ENCODE measurements at places on chromosomes 1 and 21.

GRCh38 chr1:59690171-59690930 lies 124.4 kb upstream of the HOOK1 start:
- no peak for DNase-seq

- no peak for DNase-seq
Observed at GRCh38 chr1:217053676-217054075, 330.4 kb upstream of the ESRRG start.

- DNase-seq = no peak
Observed at GRCh38 chr1:206979379-206980043, 9.3 kb upstream of the FCAMR start.

GRCh38 chr1:41789661-41790330 lies 128.9 kb downstream of the HIVEP3 start:
- DNase-seq = no peak

- DNase-seq = no peak
Observed at GRCh38 chr1:113830039-113830438, 17.8 kb upstream of the RSBN1 start.

DNA sequence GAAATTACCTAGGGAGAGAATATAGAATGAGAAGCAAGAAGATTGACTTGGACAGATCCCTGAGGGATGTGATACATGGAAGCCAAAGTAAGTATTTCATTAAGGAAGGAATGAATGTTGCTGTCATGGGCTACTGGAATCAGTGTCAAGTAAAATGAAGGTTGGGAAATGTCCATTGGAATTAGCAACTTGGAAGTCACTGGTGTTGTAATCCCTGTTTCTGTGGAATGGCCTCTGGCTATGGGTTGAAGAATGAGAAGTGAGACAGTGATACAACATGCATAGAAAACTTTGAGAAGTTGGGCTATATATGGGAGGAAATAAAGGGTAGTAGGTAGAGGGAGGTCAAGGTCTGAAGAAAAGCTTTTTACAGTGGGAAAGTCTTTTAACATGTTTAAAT lies 54.7 kb downstream of the CCDC18 start:
- DNase-seq = no peak

- no peak for DNase-seq
Observed at GRCh38 chr1:244865028-244865371, 657 bp upstream of the HNRNPU start.

DNA sequence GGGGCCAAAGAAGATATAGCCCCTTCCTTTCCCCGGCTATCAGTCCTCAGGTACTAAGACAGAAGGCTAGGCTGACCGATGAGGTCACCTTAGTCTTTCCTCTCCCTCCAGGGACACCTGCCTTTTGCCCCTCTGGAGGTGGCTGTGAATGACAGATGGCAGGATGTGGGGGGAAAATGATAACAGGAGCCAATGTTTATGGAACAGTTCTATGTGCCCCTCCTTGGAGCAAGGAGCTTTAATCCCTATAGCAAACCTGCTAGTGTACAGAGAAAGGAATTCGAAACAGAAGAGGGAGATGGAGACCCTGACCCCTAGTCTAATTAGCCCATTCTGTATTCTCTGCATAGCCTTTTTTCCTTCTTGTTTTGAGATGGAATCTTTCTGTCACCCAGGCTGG lies 28.1 kb downstream of the SERINC2 start:
- DNase-seq = no peak

- DNase-seq = no peak
Observed at GRCh38 chr1:151970128-151970527, 23.5 kb downstream of the S100A10 start.

DNA sequence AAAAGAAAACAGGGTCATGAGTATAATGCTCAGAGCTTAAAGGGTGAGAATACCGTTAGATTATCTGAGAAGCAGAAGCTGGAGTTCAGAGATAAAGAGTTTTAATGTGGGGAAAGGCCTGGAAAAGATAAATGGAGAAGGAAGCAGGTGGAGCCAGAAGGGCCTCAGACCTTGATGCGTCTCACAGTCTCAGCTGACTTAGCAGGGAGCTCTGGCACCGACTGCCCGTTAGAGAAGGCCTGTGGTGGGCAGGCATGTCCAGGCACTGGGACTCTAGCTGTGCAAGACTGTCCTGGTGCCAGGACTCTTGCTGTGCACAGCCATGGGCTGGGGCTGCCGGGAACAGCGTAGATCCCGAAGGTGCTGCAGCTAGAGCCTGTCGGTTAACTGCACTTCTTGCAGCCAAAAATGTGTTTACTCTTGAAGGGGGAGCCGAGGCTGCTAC lies 3.8 kb upstream of the SLAMF9 start:
- DNase-seq = no peak

- DNase-seq = no peak
Observed at GRCh38 chr21:43907751-43908150, 42.7 kb downstream of the AGPAT3 start.

DNA sequence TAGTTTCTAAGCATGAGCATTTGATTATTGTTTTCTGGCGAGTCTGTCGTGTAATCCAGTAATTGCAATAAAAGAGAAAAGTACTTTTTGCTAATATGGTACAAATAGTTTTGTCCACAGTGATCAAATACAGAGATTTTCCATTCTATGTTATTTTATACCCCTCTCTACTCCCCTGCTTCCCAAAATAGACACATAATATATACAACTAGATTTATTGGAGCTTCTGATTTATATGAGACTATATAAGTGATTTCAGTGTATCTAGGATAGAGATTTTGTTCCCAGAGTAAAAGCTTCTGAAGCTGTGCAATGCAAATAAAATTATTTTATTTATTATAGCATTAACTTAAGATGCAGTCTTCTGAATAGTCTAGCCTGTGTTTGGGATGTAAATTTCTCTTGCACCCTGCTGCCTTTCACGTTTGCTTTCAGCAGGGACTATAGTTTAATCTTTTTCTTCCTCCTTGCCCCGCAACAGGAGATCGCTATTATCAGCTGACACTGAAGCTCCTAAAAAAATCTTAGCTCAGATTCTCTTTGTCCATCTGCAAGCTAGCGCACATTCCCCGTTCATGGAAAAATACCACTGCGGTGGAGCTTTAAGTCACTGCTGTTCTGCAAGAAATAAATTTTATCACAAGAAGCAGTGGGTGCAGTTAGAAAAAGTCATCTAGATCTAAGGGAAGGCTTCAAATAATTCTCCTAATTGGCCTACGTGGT lies 273.3 kb downstream of the DISC1 start:
- DNase-seq = no peak

DNA sequence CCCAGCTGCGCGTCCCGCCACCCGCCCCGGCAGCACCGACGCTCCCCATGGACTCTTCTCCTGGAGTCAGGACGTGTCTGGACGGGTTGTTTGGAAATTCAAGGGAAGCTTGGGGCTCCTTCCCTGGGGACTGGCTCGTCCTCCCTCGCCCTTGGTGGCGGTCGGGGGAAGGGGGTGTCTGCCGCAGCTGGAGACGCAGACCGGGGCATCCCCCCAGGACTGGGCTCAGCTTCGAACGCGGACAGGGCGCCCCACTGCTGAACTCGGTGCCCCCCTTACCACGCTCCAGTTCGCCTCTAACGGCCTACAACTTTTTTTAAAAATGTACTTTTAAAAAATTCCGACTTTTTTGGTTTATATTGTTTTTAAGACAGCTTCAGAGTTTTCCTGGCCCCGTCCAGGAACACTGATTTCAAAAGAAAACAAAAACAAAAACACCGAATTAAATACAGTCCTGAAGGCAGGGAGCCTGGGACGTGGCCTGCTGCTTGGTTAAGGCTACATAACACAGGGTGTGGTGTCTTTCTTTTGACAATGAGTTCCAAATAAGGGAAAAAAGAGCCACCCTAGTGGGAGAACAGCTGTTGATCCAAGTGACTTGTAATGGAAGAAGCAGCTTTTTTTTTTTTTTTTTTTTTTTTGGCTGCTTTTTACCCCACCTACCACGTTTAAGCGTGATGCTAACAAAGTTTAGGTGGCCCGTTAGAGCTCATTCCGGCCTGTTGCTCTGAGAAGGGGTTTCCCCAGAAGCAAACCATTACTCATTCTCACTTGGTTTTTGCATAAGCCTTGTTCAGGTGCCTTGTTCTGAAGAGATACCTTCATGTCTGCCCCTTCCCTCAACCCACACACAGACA lies 862 bp upstream of the DIPK1A start:
- peak; percentile 25 for DNase-seq

- no peak for DNase-seq
Observed at GRCh38 chr1:119617751-119618691, 30.0 kb downstream of the ZNF697 start.

DNA sequence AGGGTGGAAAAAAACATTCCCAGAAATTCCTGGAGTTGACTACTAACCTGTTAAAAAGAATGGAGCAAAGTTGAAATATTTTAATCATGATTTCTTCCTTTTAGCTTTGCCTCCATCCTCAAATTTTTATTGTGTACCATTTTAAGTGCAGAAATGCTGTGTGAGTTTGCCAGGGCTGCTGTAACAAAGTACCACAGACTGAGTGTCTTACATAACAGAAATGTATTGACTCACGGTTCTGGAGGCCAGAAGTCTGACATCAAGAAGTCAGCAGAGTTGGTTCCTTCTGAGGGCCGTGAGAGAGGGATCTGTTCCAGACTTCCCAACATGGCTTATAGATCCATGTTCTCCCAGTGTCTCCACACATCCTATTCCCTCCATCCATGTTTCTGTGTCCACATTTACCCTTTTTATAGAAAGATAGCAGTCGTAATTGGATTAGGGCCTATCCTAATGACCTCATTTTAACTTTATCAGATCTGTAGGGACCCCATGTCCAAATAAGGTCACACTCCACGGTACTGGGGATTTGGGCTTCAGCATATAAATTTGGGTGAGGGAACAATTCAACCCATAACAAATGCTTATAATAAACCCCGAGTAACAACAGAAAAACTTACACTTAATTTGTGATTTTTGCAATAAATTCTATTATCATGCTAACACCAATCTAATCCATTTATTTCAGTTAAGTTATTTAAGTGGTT lies 12.7 kb downstream of the SNX7 start:
- no peak for DNase-seq

- DNase-seq = no peak
Observed at GRCh38 chr21:41831866-41832595, 47.1 kb downstream of the PRDM15 start.

DNA sequence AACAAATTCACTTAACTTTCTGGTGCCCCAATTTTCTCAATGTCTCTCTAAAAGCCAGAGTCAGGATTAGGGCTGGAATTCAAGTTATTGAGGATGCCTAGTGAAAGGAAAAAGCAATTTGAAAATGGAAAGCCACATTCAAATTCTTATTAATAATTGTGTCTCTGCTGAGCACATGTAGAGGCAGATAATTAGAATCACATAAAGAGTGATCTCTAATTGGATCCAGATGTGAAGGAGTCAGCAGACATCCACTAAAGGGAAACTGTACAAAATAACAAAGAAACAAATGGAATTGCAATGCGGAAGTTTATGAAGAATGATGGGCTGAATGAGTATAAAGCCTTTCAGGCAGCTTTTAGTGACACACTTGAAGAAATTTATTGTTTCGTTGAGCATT lies 482.6 kb downstream of the TTLL7 start:
- DNase-seq = no peak

DNA sequence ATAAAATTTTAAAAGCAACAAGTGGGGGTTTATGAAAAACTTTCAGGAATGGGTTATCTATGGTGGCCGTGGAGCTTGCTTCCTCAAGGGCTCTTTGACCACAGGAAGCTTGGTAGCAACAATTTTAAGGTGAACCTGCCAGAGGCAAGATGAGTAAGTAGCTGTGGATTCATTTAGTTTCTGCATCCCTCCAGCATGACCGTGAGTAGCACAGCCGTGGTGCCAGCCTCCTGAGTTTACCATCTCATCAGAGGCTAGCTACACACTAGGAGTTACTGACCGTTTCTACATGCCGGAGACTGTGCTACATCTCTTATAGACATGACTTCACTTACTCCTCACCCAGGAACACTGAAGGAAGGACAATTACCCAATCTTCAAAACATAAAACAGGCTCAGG lies 30.1 kb upstream of the PLEKHG5 start:
- DNase-seq = no peak

DNA sequence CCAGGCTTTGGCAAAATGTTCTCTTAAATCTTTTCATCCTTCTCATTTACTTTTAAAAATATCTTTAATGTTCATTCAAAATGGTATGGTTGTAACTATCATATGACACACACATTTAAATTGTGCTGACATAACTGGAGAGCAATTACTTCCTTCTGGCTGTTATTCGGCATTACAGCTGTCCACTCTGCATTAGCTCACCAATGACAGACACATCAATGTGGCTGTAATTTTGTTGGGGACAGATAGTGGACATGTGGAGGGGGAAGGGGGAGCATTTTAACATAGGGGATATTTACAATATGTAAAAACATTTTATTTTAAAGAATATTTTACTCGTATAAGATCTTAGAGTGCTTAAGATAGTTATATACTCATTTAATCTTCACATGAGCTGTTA lies 319.8 kb downstream of the HMCN1 start:
- no peak for DNase-seq

DNA sequence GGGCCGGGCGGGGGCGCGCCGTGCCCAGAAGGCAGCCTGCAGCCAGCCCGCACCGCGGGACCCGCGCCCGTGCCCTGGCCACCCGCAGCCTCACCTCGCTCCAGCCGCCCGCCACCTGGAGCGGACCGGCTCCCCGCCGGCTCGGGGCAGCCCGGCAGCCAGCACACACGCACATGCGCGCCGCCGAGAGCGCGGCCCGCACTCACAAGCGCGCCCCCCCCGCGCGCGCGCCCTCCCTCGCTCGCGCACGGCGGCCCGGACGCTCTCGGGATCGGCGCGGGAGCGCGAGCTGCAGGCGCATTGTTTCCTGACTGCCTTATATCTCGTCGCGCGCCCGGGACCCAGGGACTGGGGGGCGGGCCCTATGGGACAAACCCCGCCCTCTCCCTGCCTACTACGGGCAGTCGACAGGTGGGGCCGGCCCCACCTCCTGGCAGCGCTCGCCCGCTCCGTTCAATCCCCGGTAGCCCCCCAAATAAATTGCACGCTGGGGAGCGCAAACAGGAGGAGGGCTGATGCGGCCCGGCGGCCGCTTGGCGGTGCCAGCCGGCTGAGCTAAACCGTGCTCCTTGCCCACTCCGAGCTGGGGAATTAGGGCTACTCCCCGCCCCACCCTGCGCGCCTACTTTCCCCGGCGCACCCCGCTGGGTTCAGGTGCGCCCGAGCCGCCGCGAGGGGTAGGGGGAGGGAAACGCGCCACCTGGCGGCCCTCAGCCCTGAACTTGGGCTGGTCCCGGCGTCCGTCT lies at the start of gene MYCL:
TSS of gene MYCL (minus strand) at position 204 of the 746 bp plus-strand sequence. CDS start 483 bp downstream, outside the sequence.
- peak; percentile 36 for DNase-seq

DNA sequence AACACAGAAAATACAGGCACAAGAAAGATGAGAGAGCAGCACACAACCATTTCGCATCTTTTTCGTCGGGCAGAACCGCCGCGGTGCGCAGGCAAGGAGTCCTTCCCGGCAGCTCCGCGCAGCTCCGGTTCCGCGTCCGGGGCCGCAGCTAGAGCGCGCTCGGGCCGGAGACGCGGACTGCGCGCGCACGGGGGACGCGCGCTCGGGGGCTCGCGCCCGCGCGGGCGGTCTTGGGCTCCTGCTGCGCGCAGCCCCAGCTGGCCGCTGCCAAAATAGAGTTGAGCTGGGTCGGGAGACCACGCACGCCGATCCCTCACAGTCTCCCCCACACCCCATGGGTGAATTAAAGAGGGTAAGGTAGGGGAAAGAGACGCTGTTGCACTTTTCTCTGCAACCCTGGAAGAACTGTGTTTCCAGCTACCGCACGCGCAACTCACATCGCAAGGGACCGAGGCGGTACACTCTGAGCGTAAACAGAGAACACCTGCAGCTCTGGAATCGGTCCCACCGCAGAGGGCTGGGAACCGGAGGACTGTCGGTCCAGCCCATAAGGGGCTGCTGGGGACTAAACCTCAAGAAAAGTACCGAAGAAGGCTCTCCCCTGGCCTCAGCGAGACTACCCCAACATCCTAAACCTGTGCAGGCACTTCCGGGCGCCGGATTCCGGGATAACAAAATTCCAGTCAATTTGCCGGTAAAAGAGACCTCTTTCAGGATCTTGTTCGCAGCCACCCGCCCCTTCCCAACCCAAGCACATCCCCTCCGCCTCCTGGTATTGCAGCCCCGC lies 1.7 kb downstream of the NR5A2 start:
- DNase-seq = no peak

Data from stimulated activated CD4-positive, alpha-beta T cell treated with anti-CD3 and anti-CD28 coated beads, Interleukin-15, amount 100 ng/mL, for 1 hour (primary cell).